Stimulated activated CD4-positive, alpha-beta T cell treated with anti-CD3 and anti-CD28 coated beads, Interleukin-15, amount 100 ng/mL, for 1 hour (primary cell): ENCODE measurements at places on chromosomes 16 and 17.

DNA sequence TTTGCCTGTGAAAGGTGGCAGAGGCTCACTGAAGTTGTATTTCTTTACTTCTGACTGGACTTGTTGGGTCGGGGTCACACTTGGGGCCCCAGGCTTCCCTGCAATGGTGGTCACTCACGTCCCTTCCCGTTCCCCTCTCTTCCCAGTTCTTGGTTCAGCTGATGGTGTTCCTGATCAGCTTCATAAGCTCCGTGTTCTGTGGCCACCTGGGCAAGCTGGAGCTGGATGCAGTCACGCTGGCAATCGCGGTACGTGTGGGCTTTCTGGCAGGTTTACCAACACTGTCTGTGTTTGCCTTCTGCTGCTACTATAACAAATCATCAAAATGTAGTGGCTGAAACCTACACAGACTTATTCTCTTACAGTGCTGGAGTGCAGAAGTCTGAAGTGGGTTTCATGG lies 8.6 kb downstream of the SLC47A1 start:
- DNase-seq: no peak

DNA sequence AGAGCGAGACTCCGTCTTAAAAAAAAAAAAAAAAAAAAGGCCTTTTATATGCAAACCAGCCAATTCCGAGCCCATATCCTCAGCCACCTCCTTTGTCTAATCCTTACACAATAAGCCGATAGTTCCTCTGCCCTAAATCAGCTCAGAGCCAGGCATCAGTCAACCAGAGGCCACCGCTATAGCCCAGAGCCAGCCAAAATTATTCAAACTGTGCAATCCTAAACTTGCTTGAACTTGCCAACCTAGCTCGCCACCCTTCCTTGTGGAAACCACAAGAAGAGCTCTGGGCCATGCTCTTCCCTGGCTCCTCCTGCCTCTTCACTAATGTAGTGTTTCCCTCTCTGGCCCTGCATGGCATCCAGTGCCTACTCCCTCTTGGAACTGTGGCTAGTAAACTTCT lies 17.7 kb downstream of the ITGAL start:
- no peak for DNase-seq

DNA sequence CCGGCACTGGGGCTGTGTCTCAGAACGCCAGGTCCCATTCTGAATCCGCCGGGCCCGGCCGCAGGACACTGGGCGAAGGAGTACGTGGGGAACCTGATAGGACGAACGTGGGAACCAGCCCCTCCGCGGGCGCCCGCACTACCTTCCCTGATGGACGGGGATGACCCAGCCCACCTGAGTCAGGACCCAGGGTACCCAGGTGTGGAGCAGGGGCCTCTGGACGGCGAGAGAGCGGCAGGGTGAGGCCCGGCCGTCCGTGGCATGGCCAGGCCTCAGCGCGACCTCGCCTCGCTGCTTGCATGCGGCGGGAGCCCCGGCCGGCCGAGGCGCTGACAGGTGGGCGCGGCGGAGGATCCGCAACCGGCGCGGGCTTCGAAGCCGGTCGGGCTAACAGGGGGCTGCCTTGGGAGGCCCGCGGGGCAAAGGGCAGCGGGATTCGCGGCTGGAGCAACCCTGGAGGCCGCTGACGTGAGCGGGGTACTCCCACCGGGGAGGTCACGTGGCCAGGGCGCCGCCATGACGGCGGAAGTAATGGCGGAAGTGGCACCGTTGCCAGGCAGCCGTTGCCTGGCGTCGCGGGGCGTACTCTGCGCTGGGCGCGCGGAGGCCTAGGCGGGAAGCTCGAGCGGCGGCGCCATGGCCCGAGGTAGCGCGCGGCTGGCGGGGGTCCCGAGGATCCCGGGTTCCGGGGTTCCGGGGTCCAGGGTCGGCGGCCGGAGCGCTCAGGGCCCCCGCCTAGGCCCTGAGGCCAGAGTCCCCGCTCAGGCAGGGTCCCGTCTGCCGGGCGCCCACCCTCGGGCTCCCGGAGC lies at the start of gene WDR90:
Gene WDR90, plus strand, starts transcription at position 585 of the 809 bp plus-strand sequence. Its CDS starts 52 bp downstream, at position 637.
- peak; percentile 80 for DNase-seq

- DNase-seq: no peak
Observed at GRCh38 chr16:8848939-8849391, 19.8 kb downstream of the CARHSP1 start.

DNA sequence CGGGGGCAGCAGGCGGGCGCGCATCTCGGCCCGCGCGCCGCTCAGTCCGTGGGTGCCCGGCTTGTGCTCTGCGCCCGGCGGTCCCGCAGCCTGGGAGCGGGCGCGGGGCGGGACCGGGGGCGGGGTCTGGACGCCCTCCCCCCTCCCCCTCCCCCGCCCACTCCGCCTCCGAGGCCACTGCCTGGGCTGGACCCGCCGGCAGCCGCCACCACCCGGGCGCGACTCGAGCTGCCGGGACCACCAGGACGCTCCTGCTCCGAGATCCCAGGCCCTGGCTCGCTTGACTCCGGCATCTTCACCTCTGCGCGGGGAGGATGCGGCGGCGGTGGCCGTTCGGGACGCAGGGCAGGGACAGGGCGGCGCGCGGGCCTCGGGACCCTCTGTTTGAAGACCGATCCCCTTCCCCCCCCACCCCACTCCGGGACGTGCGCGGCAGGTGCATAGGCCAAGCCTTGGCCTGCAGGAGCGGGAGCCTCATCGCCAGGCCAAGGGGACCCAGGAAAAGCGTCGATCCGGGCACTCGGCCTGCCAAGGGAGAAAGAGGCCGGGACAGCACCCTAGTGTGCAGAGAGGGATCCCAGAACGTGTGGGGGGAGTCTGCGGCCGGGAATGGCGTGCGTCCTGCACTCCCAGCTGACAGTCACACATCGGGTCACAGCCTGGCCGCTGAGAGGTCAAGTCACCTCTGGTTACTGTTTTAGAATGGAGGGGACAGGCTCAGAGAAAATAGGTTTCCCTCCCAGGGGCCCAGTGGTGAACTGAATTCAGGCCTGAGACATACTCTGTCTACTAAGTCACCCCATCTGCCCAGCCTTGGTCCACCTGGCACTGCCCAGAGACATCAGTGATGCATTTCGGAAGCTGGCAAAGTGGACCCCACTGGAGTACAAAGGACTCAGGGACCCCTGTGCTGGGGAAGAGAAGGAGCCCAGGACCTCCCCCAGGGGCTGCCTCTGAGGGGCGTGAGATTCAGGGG lies at the start of gene HS3ST6:
Gene HS3ST6, minus strand, starts transcription at position 65 of the 976 bp plus-strand sequence. CDS start 92 bp downstream, outside the sequence.
- DNase-seq: no peak
